ENCODE measurements at places on chromosomes 1 and 21. TPM values are rescaled to one million over a fixed set of nuclear protein-coding genes. Genes with fewer than 3 reads are reported as not detected.

GRCh38 chr1:29575277-29575676 lies 339.0 kb downstream of the PTPRU start:
- DNase-seq: no peak
- no peaks in the 10 kb centered on the region for H3K36me3 ChIP-seq
- no peak overlapping the region for H3K27ac ChIP-seq

GJA9 gene
- not detected for total RNA-seq

DNA sequence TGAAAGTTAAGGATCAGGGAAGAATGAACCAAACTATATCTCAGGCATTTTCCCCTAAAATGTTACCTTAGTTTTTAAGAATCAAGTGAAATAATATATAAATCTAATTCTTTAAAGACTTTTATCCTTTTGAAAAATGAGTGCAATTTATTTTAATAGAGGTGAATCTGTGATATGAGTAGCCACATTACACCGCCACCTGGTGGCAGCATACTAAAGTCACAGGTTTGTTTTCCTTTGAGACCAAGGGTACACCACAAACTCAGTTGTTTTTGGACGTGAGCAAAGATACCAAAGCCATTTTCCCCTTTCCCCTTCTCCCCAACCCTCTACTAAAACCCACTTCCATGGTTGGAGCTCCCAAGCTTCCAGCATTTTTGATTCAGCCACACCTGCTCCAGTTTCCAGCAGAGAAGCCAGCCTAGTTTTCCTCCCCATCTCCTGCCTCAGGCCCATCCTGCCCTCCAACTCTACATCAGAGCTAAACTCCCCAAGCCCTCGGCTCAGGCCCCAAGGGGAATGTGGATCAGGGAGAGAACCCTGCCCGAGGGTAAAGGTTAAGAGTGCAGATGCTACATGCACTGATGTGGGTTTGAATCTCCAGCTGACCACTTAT lies 22.9 kb upstream of the LDLRAP1 start:
- H3K27me3 ChIP-seq: no peaks in the 10 kb centered on the region
- H3K4me3 ChIP-seq: no peak overlapping the region
- H3K27ac ChIP-seq: no peak overlapping the region

RXRG gene
- 0.18 TPM for total RNA-seq

PPFIA4 gene
- 7.6 TPM for total RNA-seq
